Activated naive CD4-positive, alpha-beta T cell treated with anti-CD3 and anti-CD28 coated beads for 36 hours (primary cell): ENCODE measurements at places on chromosomes 1 and 21. TPM values are rescaled to one million over a fixed set of nuclear protein-coding genes. Genes with fewer than 3 reads are reported as not detected.

The DNASE2B gene
- total RNA-seq: not detected

- no peak overlapping the region for H3K4me3 ChIP-seq
- H3K36me3 ChIP-seq: peaks cover 19% of the 10 kb centered on the region
- no peaks in the 10 kb centered on the region for H3K27me3 ChIP-seq
Measured at GRCh38 chr1:26784023-26784871, 3.5 kb upstream of the PIGV start.

DNA sequence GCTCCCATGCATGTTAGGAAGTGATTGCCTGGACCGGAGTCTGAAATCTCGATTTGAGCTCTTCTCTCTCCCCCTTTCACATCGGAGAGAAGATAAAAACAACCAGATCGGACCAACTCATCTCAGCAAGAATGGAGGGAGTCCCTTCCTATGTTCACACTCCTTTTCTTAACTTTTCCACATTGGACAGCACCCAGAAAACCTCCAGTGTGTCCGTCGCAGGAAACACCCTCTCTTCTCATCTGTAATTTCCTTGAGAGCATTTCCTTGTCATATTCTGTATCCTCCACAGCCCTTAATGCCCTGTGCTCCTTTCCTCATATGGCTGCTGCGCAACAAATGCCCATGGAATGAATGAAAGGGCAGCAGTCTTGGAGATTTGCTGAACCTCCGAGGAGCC, 1.5 kb upstream of the TDRD10 start:
- H3K27ac ChIP-seq: no peak overlapping the region
- no peak overlapping the region for H3K4me3 ChIP-seq
- peaks cover 43% of the 10 kb centered on the region for H3K27me3 ChIP-seq
- peaks cover 39% of the 10 kb centered on the region for H3K4me1 ChIP-seq

GRCh38 chr1:243729956-243730355, 120.1 kb downstream of the AKT3 start:
- H3K27ac ChIP-seq: no peak overlapping the region
- peaks cover 18% of the 10 kb centered on the region for H3K4me1 ChIP-seq
- H3K36me3 ChIP-seq: peaks cover 7% of the 10 kb centered on the region
- DNase-seq: no peak

- H3K4me1 ChIP-seq: peaks cover 15% of the 10 kb centered on the region
- peak; percentile 31 for DNase-seq
- H3K27ac ChIP-seq: peak overlapping the region; percentile 86
- H3K36me3 ChIP-seq: no peaks in the 10 kb centered on the region
- H3K4me3 ChIP-seq: peak overlapping the region; percentile 51
Measured at GRCh38 chr1:209607795-209608178, 24.3 kb downstream of the CAMK1G start.

The PRDM16 gene
- 0.20 TPM for total RNA-seq
